ENCODE measurements at places on chromosomes 3 and 15.

DNA sequence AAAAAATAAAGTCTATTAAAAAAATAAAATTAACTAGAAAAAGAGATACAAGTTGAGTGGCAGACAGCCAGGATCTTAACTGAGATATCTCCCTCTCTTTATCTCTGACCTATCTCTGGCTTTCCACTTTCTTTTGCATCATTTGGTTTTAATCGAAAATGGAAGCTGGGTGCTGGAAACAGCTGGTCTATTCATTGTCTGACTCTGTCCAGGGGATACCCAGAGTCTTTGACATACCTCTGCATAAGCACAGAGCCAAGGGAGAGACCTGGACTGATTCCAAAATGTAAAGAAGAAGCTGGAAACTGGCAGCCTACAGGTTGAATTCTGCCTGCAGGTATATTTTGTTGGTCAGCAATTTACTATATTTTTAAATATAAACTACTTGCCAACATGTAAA, 29.6 kb upstream of the CRBN start:
- no peak for DNase-seq

GRCh38 chr15:89291934-89292438, 42.6 kb downstream of the POLG start:
- no peak for DNase-seq

GRCh38 chr3:25587094-25587493, 77.6 kb downstream of the TOP2B start:
- no peak for DNase-seq

GRCh38 chr3:187014417-187014864, 84.1 kb downstream of the ST6GAL1 start:
- no peak for DNase-seq

- no peak for DNase-seq
Measured at GRCh38 chr3:151557068-151557840, 96.4 kb upstream of the IGSF10 start.

- no peak for DNase-seq
Measured at GRCh38 chr3:79361748-79362378, 405.9 kb downstream of the ROBO1 start.

DNA sequence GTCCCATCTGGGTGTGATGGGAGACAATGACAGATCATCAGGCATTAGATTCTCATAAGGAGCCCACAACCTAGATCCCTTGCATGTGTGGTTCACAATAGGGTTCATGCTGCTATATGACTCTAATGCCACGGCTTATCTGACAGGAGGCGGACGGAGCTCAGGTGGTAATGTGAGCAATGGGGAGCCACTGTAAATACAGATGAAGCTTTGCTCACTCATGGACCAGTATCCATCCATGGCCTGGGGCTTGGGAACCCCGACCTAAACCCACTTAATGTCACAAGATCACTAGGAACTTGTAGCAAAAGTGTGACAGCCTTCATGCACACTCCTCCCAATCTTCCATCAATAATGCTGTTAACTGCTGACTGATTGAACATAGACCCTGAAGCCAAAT, 2.0 kb upstream of the FAM219B start:
- no peak for DNase-seq

DNA sequence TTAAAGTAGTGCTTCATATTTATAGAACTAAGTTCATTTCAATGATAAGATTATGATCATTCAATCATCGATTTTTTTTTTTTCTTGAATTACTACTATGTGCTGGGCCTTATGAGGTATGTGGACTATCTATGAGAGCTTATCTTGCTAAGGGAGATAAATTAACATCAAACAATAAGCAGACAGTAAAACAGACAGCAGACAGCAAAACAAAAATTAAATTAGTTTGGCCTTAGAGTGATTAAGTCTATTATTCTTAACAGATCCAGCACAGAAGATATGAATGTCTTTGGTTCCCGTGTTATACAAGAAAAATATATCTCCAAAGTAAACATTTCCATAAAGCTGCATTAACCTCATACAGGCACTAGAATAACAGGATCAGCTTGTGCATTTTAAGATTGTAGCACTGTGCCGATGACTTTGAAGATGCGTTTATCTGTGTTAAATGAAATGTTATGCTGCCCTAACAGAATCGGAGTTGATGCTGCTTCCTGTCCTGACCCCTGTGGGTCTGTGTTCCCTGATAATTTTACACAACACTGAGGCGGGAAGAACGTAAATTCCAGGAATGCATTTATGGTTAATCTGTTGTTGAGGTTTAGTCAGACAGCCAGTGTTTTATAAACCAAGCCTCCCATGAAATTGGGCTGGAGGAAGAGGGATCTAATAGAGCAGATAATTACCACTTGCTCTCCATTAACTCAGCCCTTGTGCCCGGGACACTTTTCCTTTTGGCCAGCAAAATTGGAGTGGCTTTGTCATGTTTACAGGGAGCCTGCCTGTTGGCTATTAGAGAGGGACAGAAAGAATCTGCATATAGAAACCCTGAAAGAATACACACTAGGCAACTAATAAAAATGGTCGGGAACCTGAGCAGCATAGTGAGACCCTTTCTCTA, 80.8 kb downstream of the GHSR start:
- no peak for DNase-seq

DNA sequence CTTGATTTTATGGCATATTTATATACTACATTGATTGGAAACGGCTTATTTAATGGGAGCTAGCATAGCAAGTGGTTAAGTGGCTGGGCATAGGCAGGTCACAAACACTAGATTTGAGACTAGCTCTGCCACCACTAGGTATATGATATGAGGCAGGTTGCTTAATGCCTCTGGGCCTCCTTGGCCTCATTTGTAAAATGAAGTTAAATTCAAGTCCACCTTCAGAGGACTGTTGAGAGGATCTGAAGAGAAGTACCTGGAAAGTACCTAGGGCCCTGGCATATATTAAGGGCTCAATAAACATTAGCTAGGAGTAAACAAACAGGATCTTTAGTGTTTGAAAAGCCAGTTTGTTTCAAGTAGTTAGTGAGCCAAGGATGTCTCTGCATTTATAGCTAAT, 166.4 kb upstream of the FEZF2 start:
- no peak for DNase-seq

DNA sequence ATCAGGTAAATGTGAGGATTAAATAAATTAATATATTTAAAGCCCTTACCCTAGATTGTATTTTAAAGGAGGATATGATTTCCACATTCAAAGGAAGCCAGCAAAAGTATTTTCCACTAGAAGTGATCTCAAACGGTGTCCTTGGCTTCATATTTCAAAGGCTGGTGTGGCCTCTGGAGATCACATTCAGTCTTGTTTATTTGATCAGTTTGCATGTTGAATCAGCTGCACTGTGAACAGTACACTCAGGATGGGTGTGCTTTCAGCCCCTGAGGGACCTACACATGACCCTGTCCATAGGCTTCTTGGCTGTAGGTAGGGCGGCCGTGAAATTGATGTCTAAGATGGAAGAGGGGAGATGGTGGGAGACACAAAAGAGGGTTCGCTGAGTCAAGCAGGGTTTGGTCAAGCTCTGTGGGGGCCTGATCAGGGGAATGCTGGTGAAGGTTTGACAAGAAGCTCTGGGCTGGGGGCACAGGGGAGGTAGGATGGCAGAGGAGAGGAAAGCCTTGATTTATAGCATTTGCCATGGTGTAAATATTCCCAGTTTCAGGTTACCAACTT, 21.9 kb downstream of the CYP8B1 start:
- DNase-seq = no peak

DNA sequence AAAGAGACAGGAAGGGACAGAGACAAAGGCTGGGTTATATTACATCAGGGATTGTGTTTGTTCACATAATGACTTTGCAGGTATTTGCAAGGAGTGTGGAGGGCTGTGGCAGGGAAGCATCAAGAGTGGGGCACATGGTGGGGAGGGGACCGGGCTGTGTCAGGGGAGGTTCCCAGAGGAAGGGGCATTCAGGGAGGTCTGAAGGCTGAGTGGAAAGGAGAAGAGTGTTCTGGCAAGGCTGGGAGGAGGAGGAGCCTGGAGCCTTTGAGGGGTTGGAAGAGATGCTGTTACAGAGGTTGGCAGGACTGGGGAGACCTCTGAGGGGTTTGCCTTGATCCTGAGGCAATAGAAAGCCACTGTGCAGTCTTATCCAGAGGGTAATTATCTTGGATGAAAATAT, 49.4 kb downstream of the EXOG start:
- DNase-seq = no peak

- no peak for DNase-seq
Measured at GRCh38 chr3:193145248-193145647, 95.8 kb upstream of the PLAAT1 start.
